Left ventricle myocardium superior (tissue), 1 donor: ENCODE measurements at places on chromosomes 7 and 10. TPM values are rescaled to one million over a fixed set of nuclear protein-coding genes. Genes with fewer than 3 reads are reported as not detected.
A peak's percentile ranks its signal among the peaks of the same experiment; 100 is the strongest.

DNA sequence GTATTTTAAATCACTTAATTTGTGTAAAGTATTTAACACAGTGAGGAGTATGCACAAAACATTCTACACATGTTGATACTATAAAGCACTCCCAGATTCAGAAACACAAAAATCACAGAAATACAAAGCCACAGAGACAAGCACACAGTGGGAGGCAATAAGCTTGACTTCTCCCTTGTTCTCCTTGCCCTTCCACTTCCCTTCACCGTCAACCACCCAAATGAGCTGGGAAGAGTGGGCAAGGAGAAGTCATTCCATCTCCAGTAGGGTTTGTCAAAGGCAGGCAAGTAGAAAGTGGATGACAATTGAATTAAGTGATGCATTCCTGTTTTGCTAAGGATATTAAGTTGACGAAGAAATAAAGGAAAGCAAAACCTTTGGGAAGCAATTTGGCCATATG, 4.2 kb upstream of the TMEM139 start:
- DNase-seq = no peak

ODAD2 gene
- total RNA-seq = 0.42 TPM

OR6B1 gene
- total RNA-seq = not detected

- no peak for DNase-seq
Observed at GRCh38 chr10:99855479-99856071, 73.1 kb downstream of the ABCC2 start.

PHYHIPL gene
- total RNA-seq = not detected

- DNase-seq = no peak
Observed at GRCh38 chr7:105098863-105099515, 85.0 kb downstream of the KMT2E start.

DNA sequence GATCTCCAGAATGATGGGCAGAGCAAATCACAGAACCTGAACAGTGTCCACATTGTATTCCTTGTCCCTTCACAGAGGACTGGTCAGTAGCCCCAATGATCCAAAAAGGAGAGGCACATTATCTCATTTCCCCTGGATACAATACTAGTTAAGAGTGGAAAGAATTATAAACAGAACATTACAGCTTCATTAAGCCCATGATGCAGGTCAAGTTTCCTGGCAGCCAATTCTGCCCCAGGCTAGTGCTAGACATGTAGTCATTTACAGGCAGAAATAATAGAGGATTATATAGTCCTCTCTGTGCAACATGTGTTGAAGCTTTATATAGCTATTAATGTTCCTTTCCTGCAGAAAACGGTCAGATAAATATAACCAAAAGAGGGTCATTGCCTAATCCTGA, 124.3 kb upstream of the WNT16 start:
- peak; percentile 28 for DNase-seq

- no peak for DNase-seq
Observed at GRCh38 chr7:151493083-151493482, 26.6 kb downstream of the RHEB start.

DNA sequence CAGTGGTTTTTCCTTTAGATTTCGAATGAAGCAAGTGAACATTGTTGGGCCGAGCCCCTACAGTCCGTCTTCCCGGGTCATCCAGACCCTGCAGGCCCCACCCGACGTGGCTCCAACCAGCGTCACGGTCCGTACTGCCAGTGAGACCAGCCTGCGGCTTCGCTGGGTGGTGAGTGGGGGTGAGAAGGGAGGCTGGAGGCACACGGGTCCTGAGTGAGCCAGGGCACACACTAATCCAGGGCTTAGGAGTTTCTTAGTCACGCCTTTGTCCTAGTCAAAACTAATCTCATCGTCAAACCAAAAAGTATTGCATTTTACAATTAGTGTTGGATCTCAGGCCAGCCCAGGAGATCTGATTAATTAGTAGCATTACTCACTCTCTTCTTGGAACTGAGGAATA, 568.8 kb upstream of the FOXK1 start:
- DNase-seq = no peak

- no peak for DNase-seq
Observed at GRCh38 chr10:43667761-43668386, 19.2 kb upstream of the ZNF32 start.

- no peak for DNase-seq
Observed at GRCh38 chr7:84249656-84250055, 55.1 kb upstream of the SEMA3A start.

DNA sequence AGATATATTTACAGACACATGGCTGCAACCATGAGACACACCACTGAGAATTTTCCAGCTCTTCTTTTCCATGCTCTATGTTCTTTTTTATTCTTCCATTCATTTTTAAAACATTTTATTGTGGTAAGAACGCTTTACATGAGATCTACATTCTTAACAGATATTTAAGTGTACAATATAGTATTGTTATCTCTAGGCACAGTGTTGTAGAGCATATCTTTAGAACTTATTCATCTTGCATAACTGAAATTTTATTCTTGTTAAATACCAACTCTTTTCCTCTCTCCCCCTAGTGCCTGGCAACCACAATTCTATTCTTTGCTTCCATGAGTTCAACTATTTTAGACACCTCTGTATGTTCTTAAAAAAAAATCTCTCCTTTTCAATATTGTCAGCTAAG, 67.1 kb upstream of the HABP2 start:
- no peak for DNase-seq
